Nucleus accumbens (tissue), 56 donors: ENCODE measurements at places on chromosomes 11 and 22.

DNA sequence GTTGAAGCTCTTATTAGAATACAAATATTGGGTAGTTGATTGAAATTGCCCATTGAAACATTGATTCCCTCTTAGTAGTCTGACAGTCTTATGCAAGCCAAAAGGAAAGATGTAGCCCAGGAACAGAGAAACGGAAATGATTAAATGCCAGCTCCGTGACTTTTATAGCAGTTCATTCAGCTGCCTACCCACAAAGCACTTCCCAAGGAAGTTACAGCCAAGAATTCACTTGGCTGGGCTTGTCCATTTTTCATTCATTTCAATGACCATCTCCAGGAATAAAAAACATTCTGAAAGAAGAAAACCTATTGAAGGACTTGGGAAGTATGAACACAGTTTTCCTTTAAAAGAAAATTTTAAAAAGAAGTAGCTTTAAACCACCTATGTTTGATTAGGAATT lies 62.0 kb downstream of the NCAM1 start:
- no peak for DNase-seq

GRCh38 chr11:16572945-16573344 lies 165.5 kb upstream of the C11orf58 start:
- no peak for DNase-seq

DNA sequence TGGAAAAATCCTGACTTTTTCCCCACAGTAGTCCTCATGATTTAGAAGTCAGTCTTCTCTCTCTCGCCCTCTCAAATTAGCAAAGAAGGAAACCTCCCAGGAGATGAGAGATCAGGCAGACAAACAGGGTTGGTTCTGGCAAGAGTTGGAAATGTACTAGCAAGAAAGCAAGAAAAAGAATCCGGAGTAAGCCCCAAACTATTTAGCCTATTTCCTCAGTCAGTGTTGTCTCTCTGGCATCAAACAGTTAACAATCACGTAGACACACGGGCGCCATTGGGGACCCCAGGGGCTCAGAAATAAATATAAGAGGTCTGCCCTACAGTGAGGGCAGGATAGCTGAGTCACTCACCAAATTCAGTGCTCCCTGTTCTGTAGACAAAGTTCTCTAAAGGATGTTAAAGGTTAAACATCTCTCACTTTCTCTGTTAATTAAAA lies 4.7 kb downstream of the C11orf52 start:
- DNase-seq = no peak

DNA sequence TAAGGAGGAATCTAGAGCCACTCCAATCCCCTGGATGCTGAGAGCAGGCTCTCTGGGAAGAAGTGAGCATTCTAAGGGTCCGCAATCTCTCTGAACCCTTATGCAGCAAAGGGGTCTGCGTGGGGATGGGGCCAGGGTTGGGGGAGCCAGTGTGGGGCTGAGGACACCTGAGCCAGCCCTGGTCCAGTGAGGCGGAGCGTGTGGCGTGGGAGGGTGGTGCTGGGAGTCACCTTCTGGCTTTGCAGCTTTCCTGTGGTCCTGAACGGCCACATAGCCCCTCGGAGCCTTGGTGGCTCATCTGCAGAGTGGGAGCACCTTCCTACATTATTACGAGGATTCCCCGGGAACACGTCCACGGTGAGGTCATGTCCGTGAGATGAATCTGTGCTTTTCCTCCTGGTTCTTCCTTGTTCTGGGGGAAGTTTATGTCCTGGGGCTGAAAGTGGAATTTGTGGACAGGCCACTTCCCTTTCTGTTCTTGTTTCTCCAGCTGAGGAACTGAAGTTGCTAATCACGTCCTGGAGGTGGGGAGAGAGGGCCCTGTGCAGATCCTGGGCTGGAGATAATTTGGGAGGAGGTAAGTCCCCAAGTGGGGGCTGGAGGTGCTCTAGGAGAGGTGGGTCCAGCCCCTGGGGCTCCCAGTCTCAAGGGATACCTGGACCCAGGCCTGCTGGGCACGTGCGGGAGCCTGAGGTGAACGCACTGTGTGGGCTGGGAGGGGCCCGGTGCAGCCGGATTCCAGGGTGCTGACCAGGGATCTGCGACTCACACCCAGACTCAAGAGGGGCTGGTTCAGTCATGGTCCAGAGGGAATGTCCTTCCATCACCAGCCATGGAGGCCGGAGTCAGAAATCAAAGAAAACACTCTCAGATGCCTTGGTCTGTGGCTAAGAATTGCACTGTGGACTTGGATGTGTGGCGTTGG lies 6.1 kb downstream of the MRGPRE start:
- no peak for DNase-seq

GRCh38 chr11:3781423-3781822 lies 15.9 kb downstream of the NUP98 start:
- no peak for DNase-seq
